ENCODE measurements at places on chromosomes 16 and 17.

GRCh38 chr16:77961814-77962213 is 60.5 kb upstream of the CLEC3A start:
- DNase-seq, result no peak

DNA sequence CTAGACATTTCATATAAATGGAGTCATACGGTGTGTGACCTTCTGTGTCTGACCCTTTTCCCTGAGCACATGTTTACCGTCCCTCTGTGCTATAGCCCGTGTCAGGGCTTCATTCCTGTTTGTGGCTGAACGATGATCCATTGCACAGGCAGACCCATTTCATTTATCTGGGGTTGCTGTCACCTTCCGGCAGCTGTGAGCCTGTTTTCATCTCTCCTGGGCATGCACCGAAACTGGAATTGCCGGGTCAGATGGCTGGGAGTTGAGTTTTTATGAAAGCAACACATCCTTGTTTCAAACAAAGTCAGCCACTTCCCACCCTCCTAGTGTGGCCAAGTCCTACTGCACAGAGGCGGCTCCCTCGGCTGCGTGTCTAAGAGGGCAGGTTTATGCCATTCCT is 25.5 kb downstream of the BAIAP2 start:
- DNase-seq, result no peak

DNA sequence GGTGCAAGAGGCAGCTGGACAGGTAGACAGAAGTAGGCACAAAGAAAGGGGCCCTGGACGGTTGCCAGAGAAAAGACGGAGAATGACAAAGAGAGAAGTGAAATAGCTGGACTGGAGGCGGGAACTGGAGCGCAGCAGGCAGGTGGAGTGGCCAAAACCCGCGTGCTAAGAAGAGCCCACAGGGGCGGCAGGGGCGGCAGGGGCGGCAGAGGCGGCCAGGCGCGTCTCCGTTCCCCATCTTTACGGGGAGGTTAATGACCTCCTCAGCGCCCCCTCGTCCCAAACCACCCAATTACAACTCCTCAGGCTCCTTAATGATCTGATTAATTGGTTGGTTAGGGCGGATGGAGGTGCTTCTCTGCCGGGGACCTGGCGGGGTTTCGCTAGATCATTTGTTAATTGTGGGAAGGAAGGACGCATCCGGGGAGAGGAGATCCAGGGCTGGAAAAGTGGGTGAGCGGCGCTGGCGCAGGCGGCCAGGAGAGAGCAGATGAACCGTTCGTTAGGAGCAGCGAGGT is 15.4 kb upstream of the HOXB9 start:
- no peak for DNase-seq

DNA sequence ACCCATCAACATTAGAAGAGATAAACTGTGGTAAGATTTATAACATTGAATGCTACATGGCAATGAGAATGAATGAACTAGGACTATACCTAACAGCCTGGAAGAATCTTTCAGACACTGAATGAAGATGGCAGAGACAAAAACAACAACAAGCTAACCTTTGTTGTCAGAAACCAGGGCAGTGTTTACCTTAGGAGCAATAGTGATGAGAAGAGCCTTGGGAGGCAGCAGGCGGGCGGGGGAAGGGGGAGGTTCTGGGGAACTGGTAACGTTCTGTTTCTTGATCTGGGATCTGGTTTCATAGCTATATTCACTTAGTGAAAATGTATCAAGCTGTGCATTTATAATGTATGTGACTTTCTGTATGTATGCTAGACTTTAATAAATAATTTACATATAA is 139.0 kb upstream of the TNRC6C start:
- no peak for DNase-seq

DNA sequence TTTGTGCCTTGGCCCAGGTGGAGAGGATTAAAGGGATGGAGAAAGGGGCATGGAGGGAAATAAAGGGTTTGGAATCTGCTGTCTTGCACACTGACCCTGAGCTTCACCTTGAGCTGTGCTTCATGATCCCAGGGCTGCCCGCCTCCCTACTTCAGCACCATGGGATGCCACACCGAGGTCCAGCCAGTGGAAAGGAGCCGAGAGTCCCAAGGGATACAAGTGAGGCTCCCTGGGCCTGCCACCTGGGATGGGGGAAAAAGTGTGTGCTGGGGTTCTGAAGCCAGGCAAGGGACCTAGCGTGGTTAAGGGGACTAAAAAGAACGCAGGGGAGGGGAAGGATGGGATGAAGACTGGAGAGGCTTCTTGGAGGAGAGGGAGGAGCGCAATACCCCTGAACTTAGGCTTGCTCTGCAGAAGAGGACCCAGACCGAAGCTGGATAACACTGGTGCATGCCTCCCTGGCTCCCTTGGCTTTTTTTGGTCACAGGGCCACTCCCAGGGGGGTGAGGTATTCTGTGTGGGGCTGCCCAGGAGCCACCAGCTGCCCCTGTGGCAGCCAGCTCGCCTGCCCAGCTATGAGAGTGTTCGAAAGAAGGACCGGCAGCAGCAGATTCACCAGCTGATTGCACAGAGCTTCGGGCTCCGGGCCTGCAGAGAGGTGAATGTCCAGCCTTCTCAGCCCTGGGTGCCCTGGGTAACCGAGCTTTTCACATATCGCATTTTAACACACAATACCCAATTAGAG is 7.2 kb downstream of the MRPL27 start:
- no peak for DNase-seq

- DNase-seq, result peak; percentile 32
Observed at GRCh38 chr16:74700116-74700437, 585 bp downstream of the MLKL start.

DNA sequence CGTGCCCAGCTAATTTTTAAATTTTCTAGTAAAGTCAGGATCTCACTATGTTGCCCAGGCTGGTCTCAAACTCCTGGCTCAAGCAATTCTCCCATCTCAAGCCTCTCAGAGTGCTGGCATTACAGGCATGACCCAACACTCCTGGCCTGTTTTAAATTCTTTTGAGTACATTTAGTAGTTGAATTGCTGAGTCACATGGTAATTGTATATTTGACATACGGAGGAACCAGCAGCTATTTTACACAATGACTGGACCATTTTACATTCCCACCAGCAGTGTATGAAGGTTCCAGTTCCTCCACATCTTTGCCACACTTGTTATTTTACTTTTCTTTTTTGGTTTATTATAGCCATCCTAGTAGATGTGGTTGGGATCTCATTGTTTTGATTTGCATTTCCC is 43.6 kb downstream of the RHOT1 start:
- DNase-seq, result no peak

DNA sequence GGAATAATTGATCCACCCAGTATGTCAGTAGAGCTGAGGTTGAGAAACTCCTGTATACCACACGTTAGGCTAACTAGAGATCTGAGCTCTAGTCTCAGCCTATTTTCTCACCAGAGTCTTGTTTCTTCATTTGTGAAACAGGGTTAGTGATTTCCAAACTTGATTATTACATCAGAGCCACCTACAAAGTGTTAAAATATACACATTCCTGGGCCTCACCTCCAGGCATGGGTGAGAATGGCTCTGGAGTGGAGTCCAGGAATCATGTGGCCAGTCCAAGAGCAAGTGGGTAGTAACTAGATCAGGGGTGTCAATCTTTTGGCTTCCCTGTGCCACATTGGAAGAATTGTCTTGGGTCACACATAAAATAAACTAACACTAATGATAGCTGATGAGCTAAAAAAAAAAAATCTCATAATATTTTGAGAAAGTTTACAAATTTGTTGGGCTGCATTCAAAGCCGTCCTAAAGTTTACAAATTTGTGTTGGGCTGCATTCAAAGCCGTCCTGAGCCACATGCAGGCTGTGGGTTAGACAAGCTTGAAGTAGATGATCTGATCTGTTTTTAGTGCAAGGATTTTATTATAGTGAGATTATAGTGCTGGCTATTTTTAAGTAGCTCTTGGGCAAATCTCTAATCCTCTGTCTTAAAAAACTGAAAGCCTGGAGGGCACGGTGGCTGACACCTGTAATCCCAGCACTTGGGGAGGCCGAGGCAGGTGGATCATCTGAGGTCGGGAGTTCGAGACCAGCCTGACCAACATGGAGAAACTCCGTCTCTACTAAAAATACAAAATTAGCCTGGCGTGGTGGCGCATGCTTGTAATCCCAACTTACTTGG is 20.4 kb downstream of the PRCD start:
- no peak for DNase-seq

GRCh38 chr16:85229869-85230462 is 117.7 kb upstream of the CIBAR2 start:
- DNase-seq, result no peak

GRCh38 chr16:4800290-4801041 is 2.0 kb downstream of the ROGDI start:
- no peak for DNase-seq

GRCh38 chr17:13002761-13003453 is 14.9 kb downstream of the ELAC2 start:
- peak; percentile 40 for DNase-seq

- DNase-seq, result peak; percentile 26
Observed at GRCh38 chr17:8857919-8858318, 9.6 kb downstream of the PIK3R6 start.

GRCh38 chr17:67467500-67468455 is 90.7 kb downstream of the PITPNC1 start:
- DNase-seq, result no peak

- DNase-seq, result no peak
Observed at GRCh38 chr17:43644081-43644480, 17.6 kb downstream of the MEOX1 start.

DNA sequence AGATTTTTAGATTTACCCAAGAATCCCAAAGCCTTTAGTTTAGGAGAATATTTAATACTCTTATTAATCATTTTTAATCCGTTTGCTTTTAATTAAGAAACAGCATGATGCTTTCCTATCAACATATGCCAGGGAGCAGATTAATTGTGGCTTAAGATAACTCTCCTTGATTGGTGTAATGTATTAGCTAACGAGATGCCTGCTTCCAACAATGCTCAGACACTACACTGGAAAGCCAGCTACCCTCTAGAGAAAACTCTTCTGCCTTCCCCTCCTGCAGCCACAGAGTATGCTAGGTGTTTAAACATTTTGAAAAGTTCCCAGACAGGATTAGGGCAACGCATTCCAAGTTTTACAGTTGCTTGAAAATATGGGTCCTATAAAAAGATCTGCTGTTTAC is 142.2 kb downstream of the AATF start:
- no peak for DNase-seq

GRCh38 chr16:78362524-78363135 is 263.2 kb downstream of the WWOX start:
- no peak for DNase-seq

DNA sequence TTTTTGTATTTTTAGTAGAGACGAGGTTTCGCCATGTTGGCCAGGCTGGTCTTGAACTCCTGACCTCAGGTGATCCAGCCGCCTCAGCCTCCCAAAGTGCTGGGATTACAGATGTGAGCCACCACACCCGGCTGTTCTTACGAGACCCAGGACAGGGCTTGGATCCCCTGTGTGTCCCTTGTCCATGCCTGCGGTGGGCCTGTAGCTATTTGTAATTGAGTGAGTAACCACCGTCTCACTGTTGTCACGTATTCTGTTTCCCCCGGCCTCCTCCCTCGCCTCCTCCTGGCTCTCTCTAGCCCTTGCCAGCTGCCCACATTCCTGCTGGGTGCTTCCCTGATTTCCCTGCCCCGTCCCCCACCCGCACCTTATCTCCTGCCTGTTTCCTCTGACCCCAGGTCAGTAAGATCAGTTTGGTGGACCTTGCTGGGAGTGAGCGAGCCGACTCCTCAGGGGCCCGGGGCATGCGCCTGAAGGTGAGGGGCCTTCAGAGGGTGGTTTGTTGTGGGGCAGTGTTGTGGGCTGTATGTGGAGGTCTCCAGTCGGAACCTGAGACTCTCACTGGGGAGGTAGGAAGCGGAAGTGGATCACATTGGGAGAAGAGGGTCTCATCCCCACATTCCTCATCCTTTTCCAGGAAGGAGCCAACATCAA is 5.6 kb downstream of the KIF1C start:
- DNase-seq, result no peak

GRCh38 chr17:36682773-36683172 is 81.4 kb downstream of the MRM1 start:
- DNase-seq, result no peak

DNA sequence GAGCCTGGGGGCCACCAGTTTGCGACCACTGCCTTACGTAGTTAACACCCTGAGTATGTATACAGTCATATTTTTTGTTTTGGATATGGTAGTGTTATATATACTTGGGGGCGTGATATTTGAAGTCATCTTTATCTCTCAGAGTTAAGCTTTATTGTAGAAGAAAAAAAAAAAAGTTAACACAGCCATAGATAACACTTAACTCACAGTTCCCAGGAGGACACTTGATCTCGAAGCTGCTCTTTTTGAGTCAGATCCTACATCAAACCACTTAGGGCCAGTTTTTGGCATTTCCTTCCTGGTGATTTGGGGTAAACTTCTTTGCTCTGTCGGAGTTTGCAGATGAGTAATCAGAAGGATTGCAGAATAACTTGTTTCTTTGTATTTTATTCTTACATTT is 5.8 kb downstream of the ITPRIPL2 start:
- no peak for DNase-seq

- DNase-seq, result no peak
Observed at GRCh38 chr16:27728691-27729090, 178.7 kb downstream of the KATNIP start.

DNA sequence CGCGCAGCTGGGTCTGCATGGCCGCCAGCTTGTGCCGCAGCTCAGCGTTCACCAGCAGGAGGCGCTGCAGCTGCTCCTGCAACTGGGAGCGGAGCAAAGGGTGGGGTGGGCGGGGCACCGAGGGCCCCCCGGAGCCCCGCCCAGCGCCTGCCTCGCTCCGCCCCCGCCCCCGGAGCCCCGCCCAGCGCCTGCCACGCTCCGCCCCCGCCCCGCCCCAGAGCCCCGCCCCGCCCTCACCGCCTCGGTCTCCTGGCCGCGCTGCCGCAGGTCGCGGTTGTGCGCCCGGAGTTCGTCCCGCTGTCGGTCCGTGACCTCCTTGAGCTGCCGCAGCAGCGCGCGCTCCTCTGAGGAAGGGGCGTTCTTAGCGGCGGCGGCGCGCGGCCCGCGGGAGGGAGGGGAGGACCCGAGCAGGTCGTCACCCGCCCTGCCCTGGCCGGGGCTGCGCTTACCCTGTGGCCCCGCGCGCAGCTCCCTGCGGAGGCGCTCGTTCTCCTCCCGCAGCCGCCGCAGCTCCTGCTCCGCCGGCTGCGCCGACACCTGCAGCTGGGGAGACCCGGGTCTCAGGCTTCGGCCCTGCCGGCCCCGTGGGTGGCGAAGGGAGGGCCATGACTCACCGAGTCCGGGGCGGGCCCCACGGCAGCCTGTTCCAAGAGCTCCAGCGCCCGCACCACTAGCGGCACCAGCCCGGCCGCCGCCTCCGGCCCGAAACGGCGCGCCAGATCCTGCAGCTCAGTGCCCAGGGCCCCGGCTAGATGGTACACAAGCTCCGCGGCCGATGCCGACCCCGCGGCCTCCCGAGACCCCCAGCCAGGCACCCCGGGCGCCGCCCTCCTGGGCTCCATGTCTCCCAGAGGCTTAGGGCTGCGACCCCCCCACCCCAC is 463 bp downstream of the RILP start:
- peak; percentile 95 for DNase-seq

GRCh38 chr17:17359271-17359670 is 56.1 kb downstream of the NT5M start:
- no peak for DNase-seq

DNA sequence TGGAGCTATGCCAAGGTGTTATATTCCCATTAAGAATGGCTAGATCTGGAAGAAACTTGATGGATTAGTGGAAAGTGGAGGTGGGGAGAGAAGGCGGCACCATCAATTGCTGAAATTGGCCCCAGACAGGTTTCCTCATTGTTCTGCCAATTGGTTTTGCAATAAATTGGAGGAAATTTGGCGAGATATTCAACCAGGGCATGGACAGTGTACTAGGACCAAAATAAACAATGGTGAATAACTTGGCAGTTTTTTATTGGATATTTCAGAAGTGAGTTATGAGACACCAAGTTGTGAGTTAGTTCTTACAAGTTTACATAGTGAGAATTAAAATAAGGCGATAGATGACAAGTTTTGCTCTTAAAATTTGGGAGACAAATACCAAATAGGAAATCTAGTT is 41.1 kb upstream of the SOX9 start:
- DNase-seq, result no peak
